ENCODE measurements at places on chromosomes 6 and 20.

GRCh38 chr6:88616380-88616779 lies 347.0 kb downstream of the RNGTT start:
- H3K4me1 ChIP-seq, result peaks cover 51% of the 10 kb centered on the region
- H3K36me3 ChIP-seq, result peaks cover 24% of the 10 kb centered on the region
- H3K27ac ChIP-seq, result peak overlapping the region; percentile 92
- no peaks in the 10 kb centered on the region for H3K27me3 ChIP-seq
- DNase-seq, result peak; percentile 76

- no peak overlapping the region for H3K27ac ChIP-seq
- H3K4me3 ChIP-seq, result no peak overlapping the region
- no peak for DNase-seq
- H3K4me1 ChIP-seq, result peaks cover 6% of the 10 kb centered on the region
- H3K27me3 ChIP-seq, result no peaks in the 10 kb centered on the region
Observed at GRCh38 chr6:15036690-15037245, 209.1 kb upstream of the JARID2 start.

GRCh38 chr20:58478141-58478805 lies 36.9 kb downstream of the APCDD1L start:
- H3K36me3 ChIP-seq, result peaks cover 28% of the 10 kb centered on the region
- no peak overlapping the region for H3K27ac ChIP-seq
- H3K4me3 ChIP-seq, result no peak overlapping the region
- peaks cover 8% of the 10 kb centered on the region for H3K27me3 ChIP-seq
- no peak for DNase-seq
- no peaks in the 10 kb centered on the region for H3K4me1 ChIP-seq

DNA sequence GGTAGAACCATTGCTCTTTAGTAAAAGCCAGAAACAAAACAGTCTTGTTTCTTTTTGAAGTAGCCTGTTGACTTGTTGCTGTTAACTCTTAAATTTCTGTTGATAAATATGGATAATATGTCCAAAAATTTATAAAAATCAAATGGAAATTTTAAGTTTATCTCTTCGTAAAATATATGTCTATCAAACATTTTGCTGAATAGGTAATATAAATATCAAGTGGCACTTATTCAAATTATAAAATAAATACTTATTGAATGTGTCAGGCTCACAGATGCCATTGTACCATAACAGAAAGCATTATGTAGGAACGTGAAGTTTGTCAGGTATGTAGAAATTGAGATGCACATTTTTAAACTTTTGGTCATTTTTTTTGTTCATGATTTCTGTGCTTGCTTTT lies 216.5 kb downstream of the ARID1B start:
- no peaks in the 10 kb centered on the region for H3K27me3 ChIP-seq
- H3K4me1 ChIP-seq, result peaks cover 37% of the 10 kb centered on the region
- H3K36me3 ChIP-seq, result no peaks in the 10 kb centered on the region
- no peak for DNase-seq

DNA sequence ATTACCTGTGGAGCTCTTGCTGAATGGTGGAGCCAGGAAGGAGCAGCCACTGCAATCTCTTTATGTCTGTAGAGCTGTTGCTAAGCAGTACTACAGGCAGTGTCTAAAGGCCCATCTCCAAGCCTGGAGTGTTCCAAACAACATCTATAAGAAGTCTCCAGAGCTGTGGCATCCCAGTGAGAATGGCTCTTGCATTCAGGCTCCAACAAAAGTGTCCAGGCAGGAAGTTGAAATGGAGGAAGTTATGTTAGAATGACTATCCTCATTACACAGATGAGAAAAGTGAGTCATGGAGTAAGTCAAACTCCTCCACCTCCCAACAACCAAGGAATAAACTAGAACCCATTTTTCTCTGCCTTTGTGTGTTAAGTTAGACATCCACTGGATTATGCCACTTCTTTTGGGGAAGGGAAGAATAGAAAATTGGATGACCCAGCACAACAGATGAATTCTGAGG lies 288.5 kb upstream of the STXBP5 start:
- H3K4me3 ChIP-seq, result no peak overlapping the region
- peaks cover 4% of the 10 kb centered on the region for H3K4me1 ChIP-seq
- peaks cover 21% of the 10 kb centered on the region for H3K27me3 ChIP-seq
- no peaks in the 10 kb centered on the region for H3K36me3 ChIP-seq

- no peaks in the 10 kb centered on the region for H3K36me3 ChIP-seq
- H3K4me1 ChIP-seq, result no peaks in the 10 kb centered on the region
- no peak overlapping the region for H3K4me3 ChIP-seq
Observed at GRCh38 chr6:122654012-122654411, 43.8 kb downstream of the PKIB start.

GRCh38 chr20:2005831-2006426 lies 12.1 kb upstream of the PDYN start:
- no peak overlapping the region for H3K4me3 ChIP-seq
- peaks cover 38% of the 10 kb centered on the region for H3K27me3 ChIP-seq
- DNase-seq, result peak; percentile 56
- H3K27ac ChIP-seq, result no peak overlapping the region

- H3K27ac ChIP-seq, result no peak overlapping the region
- H3K36me3 ChIP-seq, result no peaks in the 10 kb centered on the region
- H3K27me3 ChIP-seq, result peaks cover 6% of the 10 kb centered on the region
- DNase-seq, result no peak
- H3K4me3 ChIP-seq, result no peak overlapping the region
Observed at GRCh38 chr6:105102186-105102585, 77.6 kb downstream of the POPDC3 start.

- DNase-seq, result no peak
- H3K4me3 ChIP-seq, result no peak overlapping the region
- H3K27ac ChIP-seq, result no peak overlapping the region
- H3K27me3 ChIP-seq, result peaks cover 35% of the 10 kb centered on the region
- H3K4me1 ChIP-seq, result peaks cover 12% of the 10 kb centered on the region
- no peaks in the 10 kb centered on the region for H3K36me3 ChIP-seq
Observed at GRCh38 chr20:10174400-10174799, 44.2 kb upstream of the SNAP25 start.

DNA sequence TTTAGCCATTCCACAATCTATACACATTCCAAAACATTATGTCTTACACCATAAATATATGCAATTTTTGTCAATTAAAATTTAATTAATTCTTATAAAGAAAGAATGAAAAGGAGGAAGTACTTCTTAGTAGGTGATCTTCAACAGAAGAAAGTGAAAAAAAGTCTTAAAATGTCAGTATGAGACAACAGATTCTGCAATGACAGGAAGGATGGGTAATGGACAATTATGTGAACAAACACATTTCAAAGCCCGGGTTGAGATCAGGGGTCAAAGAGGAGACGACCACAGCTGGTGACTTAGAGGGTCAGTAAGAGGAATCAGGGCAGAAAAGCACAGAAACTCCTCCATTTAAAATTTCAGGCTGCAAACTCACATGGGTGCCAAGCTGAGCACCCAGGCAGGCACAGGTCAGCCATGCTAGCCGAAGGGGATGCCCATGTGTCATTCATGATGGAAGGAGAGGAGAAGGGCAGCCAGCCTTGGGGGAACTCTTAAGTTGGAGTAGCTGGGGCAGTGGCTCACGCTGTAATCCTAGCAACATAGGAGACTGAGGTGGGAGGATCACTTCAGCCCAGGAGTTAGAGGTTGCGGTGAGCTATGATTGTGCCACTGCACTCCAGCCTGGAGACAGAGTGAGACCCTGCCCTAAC lies 11.0 kb downstream of the VSX1 start:
- H3K27me3 ChIP-seq, result peaks cover 62% of the 10 kb centered on the region
- H3K4me1 ChIP-seq, result no peaks in the 10 kb centered on the region
- peak overlapping the region; percentile 53 for H3K27ac ChIP-seq
- no peaks in the 10 kb centered on the region for H3K36me3 ChIP-seq
- no peak overlapping the region for H3K4me3 ChIP-seq

DNA sequence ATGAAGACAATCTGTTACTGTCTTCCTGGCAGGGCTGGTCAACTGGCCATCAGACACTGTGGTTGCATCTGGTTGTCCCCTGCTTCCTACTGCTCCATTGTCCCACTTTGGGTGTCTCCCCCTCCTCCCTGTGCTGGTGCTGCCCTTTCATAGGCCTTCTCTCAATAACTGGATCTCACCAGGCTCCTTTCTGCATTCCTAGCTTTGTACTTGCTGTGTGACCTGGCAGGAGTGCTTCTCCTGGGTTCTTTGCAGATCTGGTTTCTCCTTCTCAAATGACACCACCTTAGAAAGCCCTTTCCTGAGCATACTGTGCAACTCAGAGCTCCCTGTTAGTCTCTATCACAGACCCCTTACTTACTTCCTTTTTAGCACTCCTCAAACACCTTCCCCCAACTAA lies 223.0 kb downstream of the BCKDHB start:
- no peaks in the 10 kb centered on the region for H3K4me1 ChIP-seq
- H3K27ac ChIP-seq, result no peak overlapping the region
- no peak for DNase-seq
